ENCODE measurements at places on chromosomes 1 and 21.

GRCh38 chr21:40164905-40165772 is 297.9 kb downstream of the PCP4 start:
- DNase-seq: no peak

DNA sequence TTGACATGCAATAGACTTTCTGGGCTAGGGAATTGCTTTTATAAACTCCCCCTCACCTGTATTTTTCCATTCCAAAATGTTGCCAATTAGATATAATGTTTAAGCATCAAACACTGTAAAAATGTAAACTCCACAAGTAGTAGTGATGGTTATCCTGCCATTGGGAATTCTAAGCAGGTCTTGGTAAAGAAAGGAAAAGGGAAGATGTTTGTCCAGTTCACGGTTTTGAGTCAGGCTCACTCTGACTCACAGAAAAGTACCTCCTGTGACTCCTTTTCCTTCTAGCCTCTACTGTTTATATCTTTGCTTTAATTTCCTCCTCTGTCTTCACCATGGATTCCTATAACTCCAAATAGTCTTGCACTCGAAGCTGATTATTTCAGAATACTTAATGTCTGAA is 19.0 kb upstream of the PTPN14 start:
- no peak for DNase-seq

DNA sequence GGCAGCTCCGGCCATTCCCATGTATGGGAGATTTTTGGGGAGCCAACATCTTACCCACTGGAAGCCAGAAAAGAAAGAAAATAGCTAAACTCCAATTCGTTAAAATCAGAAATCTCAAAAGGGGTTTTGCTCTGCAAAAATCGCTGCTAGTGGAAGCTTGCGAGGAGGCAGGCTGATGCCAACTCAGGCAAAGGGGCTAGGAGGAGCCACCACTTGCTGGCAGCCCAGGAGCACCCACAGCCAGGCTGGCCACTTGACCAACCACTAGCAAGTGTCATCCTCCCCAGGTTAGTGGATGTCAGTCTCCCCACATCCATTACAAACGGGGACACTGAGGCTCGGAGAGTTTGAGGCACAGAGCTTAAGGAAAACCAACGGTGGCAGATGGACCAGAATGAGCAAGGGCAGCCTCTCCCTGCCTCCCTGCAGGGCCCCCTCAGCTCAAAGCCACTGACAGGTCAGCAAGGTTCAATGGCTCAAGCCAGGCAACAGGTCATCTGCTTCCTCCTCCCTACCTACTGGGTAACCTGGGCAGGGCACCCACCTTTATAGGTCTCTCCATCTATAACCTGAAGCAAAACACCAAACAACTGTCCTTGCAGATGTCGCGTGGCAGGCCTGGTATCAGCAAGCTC is 10.8 kb downstream of the KCNN3 start:
- DNase-seq: no peak

DNA sequence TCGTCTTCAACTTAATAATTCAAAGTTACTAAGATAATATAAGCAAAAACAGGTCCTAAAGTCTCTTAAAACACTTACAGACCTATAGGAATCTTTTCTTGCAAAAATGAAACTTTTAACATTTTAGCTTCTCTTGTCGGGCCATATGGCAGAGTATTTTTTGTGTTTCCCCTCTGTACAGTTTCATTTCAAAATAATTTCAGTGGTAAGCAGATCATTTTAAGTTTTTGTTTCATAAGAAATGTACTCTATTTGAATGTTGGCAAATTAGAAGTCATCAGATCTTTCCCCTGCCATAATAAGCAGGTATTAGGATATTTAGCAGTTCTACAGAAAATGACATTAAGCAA is 37.9 kb downstream of the RGL1 start:
- DNase-seq: no peak

DNA sequence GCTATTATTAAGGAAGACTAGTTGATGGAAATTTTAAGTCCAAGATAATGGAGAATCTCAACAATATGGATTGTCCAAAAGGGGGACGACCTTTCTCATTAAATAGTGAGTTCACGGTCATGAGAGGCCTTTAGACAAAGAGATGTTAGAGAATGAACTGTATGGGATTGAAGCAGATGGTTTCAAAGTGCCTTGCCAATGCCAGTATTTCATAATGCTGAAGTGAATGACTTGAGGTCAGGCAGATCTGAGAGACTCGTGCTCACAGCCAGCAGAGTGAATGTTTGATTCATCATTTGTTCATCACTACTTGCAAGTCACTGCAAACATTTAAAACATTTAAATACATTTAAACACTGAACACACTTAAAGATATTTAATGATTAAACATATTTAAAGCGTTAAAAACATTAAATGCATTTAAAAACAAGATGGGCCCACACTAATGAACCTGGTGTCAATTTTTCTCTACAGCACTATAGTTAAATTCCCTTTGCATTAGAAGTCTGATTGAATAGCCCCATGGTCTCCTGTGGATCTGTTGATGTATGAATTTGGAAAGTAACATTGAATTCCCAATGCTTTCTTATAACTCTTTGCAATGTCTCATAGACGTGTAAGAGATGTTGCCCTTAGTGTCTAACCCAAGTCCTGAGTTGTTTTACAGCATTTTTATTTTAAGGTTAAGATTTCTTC is 80.7 kb downstream of the TGFB2 start:
- DNase-seq: no peak

DNA sequence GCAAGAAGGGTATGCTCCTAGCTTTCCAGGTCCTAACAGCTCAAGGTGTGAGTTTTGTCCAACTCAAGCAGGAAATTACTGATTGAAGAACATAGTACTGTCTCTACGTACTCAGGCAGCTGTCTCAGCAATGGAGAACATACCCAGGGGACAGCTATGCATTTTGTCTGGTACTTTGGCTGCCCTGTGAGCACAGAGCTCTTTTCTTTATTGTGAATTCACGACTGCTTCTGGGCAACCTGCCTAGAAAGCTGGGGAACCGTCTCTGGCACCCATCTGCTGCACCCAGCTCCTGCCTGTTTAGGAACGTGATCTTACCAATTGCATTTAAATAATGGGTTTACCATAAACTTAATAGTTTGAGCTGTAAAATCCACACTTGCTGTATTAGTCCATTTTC is 258.1 kb downstream of the HHAT start:
- DNase-seq: no peak

- DNase-seq: no peak
Observed at GRCh38 chr1:103197216-103197615, 88.9 kb upstream of the COL11A1 start.

DNA sequence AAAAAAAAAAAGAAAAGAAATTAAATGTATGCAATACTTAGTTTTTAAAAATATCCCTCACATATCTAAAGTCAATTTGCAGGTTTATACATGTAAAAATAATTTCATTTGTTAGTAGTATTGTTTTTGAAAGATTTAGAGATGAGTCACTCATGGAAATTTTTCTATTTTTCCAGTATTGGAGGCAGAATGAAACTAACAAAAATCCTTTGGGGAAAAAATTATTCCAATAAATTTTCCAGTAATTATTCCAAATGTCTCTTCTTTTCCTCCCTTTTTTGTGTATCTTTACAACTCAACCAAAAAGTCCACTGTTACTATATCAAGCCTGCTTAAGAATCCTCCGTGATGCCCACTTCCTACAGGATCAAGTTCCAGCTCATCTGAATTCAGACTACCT is 29.9 kb downstream of the MPZL1 start:
- DNase-seq: no peak

GRCh38 chr1:117231748-117232373 is 21.1 kb upstream of the VTCN1 start:
- DNase-seq: no peak

DNA sequence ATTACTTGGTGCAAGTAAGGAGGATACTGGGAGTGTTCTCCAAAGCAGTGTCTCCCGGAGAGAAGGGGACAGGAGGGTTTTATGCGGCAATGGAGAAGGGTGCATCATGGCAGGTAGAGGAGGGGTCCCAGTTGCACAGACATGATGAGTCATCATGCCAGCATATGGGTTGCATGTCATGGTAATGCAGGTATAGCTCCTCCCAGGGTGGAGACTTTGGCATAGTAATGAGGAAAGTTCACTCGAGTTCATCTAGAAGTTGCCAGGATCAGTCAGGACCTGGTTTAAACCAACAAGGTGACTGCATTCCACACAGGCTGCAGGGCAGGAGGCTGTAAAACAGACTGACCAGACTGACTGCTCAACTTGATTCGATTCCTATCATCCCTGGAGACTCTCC is 355.7 kb upstream of the DUSP10 start:
- no peak for DNase-seq

- peak; percentile 46 for DNase-seq
Observed at GRCh38 chr21:34351786-34352241, 12.0 kb upstream of the KCNE2 start.

- no peak for DNase-seq
Observed at GRCh38 chr1:28171246-28171645, 5.2 kb downstream of the PTAFR start.

DNA sequence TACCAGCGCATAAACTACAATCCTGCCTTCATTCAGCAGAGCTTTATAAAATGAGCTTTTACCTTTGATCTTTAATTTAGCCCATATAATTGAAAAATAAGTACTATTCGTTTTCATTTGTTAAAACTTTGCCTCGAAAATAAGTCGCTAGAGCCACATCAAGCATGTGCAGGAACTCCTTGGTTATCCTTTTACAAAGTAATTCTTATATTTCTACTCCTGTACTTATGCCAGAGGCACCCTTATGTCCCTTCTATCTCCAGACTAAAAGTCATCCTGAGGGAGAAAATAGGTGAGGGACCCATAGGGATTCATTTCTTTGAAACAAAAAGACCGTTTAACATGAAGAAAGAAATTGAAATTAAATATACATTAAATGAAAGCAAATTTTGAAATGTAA is 278.2 kb upstream of the C1orf105 start:
- no peak for DNase-seq

- no peak for DNase-seq
Observed at GRCh38 chr1:114446198-114446597, 64.8 kb downstream of the TRIM33 start.

DNA sequence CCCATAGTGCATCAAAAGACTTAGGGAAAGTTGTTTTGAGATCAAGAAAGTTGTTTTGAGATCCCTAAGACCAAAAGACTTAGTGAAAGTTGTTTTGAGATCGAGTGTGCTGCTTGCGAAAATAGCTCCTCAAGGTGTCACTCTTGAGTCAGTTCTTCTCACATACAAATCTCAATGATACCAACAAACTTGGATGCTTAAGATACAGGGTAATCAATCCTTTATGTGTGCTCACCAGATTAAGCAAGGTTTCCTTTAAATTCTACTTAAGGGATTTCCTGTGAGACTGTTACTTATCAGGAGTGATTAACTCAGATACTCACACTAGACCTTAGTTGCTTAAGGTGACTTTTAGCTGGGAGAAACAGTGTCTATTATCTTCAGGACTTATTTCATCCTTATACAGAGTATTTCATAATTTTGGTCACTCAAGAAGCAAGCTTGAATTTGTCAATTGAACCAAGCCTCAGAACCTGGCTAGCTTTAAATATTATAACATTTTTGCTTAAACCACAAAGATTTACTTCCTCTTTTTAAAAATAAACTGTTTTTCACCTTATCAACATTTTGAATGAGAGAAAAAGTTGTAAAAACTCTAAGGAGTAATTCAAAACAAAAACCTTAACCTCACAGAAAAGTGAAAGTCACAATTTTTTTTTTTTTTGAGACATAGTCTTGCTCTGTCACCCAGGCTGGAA is 8.0 kb upstream of the RLF start:
- peak; percentile 52 for DNase-seq

DNA sequence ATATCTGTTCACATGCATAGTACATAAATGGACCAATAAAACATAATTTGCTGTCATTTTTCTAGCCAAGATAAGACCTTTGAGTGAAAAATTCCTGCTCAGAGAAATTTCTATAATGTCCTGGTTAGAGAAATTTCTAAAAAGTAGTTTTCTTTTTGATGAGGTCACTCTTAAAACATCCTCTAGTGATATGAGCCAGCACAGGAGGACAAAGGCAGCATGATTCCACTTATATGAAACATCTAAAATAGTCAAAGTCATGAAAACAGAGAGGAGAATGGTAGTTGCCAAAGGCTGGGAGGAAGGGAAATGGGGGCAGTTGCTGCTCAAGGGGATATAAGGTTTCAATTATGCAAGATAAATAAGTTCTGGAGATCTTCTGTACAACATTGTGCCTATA is 239.4 kb downstream of the BACH1 start:
- no peak for DNase-seq

GRCh38 chr1:215188302-215188950 is 105.9 kb downstream of the KCNK2 start:
- no peak for DNase-seq

DNA sequence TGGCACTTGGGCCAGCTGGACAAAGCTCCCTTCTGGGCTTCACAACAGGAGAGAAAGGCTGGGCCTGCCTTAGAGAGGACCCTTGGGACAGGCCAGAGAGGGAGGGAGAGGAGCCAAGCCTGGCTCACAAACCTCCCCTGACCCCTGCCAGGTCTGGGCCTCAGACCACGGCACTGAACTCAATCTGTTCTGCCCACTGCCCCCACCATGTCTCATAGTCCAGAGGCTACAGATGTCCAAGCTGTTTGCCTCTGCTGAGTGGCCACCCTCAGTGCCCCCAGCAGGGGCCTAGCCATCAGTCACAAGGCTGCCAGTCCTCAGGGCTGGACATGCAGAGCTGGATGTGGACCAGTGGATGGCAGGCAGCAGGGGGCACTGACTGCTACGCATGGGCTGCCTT is 13.0 kb upstream of the DMBX1 start:
- DNase-seq: no peak

GRCh38 chr21:37369307-37369854 is 2.8 kb downstream of the DYRK1A start:
- DNase-seq: no peak

GRCh38 chr21:41098076-41098475 is 69.9 kb upstream of the BACE2 start:
- DNase-seq: no peak

DNA sequence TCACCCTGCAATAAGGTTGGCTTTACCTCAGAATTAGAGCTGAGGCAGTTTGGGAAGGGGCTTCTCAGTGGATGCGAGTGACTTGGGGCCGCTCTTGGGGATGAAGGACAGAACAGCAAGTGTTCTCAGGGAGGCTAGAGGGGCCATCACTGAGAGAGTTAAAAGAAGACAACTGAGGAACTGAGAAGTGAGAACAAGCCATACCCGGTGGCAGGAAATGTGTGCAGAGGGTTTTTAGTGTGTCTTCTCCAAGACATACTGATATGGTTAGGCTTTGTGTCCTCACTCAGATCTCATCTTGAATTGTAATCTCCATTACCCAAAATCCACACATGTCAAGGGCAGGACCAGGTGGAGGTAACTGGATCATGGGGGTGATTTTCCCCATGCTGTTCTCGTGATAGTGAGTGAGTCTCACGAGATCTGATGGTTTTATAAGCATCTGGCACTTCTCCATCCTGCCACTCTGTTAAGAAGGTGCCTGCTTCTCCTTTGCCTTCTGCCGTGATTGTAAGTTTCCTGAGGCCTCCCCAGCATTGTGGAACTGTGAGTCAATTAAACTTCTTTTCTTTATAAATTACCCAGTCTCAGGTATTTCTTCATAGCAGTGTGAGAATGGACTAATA is 75.8 kb downstream of the PCBP3 start:
- no peak for DNase-seq

DNA sequence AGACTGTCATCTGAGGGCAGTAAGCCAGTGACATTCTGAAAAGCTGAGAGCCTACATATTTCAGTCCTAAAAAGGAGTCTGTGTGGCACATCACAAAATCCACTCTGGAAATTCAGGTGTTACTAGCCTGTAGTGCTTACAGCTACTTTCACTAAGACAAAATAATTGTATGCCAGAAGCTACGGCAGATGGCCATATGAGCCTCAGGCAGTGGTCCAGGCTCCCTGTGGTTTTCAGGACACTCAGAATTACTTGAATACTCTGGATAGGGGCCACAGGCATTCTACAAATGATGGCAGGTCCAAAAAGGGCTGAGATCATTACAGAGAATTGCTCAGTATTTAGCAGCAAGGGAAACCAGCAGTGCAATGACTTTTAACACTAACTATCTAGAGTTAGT is 527.1 kb downstream of the MRPL39 start:
- DNase-seq: no peak

All from activated CD8-positive, alpha-beta T cell treated with anti-CD3 and anti-CD28 coated beads for 36 hours (primary cell).